ENCODE measurements at places on chromosomes 16 and 17. TPM values are rescaled to one million over a fixed set of nuclear protein-coding genes. Genes with fewer than 3 reads are reported as not detected.

DNA sequence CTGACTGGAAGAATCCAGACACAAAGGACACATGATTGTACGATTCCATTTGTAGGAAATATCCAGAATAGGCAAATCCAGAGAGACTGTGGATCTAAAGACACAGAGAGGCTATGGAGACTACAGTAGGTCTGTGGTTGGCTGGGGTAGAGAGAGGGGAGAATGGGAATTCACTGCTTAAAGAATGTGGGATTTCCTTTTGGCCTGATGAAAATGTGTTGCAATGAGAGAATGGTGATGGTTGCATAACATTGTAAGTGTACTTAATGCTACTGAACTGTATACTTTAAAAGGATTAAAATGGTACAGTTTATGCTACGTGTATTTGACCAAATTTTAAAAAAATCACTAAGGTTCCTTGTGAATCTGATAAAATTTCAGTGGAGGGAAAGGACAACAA is 62.1 kb downstream of the GPRC5B start:
- no peak overlapping the region for H3K4me3 ChIP-seq
- H3K27me3 ChIP-seq, result no peaks in the 10 kb centered on the region
- no peaks in the 10 kb centered on the region for H3K36me3 ChIP-seq

DNA sequence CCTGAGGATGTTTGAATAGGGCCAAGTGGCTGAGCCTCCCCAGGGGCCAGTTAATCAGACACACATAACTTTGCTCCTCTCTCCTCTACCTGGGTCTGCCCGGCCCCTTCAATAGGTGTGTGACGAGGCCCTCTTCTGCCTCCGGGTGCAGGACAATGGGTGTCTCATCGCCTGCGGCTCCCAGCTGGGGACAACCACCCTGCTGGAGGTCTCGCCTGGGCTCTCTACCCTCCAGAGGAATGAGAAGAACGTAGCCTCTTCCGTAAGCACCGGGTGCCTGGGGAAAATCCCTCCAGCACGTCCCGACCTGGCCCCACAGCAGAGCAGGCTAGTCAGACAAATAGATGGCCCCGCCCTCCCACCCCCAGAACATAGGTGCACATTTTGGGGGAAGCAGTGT is 16.1 kb upstream of the KIF19 start:
- H3K4me3 ChIP-seq, result no peak overlapping the region
- no peak for DNase-seq
- H3K27ac ChIP-seq, result no peak overlapping the region

GRCh38 chr17:66981983-66982508 is 17.5 kb downstream of the CACNG4 start:
- H3K36me3 ChIP-seq, result no peaks in the 10 kb centered on the region
- H3K4me1 ChIP-seq, result no peaks in the 10 kb centered on the region
- H3K27ac ChIP-seq, result no peak overlapping the region
- H3K4me3 ChIP-seq, result no peak overlapping the region

The TAF1C gene
- total RNA-seq, result 68.7 TPM

The GRIN2A gene
- 0.20 TPM for total RNA-seq
